ENCODE measurements at places on chromosomes 5 and 9.
A peak's percentile ranks its signal among the peaks of the same experiment; 100 is the strongest.

- no peaks in the 10 kb centered on the region for H3K36me3 ChIP-seq
- no peaks in the 10 kb centered on the region for H3K4me1 ChIP-seq
- H3K4me3 ChIP-seq: no peak overlapping the region
- no peak for DNase-seq
These were observed 34.5 kb downstream of the TXNDC8 start for GRCh38 chr9:110303133-110303532.

DNA sequence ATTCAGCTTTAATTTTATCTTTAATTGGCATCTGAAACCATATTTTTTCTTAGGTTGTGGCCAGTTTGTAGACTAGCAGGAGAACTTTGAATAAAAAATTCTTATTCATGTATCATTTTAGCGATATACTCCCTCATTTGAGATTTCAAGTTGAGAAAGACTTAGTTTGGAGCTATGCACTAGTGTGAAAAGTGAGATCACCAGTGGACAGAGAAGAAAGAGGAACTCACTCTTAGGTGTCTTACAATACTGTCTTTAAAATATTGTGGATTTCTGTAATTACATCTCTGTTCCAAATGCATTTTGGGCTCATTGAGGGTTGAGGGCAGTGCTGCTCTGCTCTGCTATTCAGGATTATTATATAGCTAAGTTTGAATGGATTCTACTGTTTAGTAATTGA lies 54.7 kb downstream of the NAA35 start:
- H3K4me3 ChIP-seq: no peak overlapping the region
- H3K27ac ChIP-seq: no peak overlapping the region
- DNase-seq: no peak
- H3K27me3 ChIP-seq: no peaks in the 10 kb centered on the region

DNA sequence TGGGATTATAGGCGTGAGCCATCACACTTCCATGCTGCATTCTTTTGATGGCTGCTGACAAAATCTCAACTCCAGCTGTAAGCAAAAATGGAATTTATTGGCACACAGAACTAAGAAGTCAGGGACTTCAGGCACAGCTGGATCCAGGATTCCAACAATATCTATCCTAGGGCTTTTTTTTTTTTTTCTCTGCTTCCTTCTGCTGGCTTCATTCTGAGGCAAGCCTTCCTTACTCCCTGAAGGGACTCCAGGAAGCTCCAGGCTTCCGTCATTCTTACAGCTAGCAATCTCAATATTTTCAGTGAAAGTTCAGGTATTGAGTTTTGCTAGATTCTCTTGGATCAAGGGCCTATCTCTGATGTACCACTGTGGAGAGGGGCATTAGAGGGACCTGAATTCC lies 66.1 kb downstream of the GALNT12 start:
- H3K4me1 ChIP-seq: no peaks in the 10 kb centered on the region
- H3K27me3 ChIP-seq: no peaks in the 10 kb centered on the region
- H3K27ac ChIP-seq: no peak overlapping the region
- H3K36me3 ChIP-seq: no peaks in the 10 kb centered on the region
- no peak overlapping the region for H3K4me3 ChIP-seq

DNA sequence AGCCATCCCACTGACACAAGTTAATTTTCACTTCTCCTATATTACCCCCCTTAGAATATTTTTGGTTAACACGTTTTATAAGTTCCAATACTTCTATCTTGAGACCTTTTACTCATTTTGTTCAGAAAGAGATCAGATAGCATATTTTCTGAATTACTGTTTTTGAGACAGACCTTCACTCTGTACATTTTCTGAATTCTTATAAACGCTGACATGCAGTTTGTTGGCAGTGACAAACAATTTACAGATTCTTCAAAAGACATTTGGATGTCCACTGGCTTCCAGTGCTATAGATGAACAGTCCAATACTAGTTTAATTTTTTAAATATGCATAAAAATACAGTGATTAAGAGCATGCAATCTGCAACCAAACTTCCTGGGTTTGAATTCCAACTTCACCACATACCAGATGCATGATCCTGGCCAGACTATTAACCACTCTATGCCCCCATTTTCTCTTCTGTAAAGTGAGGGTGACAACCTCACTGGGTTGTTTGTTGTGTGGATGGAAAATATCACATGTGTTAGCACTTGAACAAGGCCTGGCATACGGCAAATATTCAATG lies 142.1 kb downstream of the AGTPBP1 start:
- peaks cover 3% of the 10 kb centered on the region for H3K4me1 ChIP-seq
- no peak for DNase-seq
- H3K36me3 ChIP-seq: no peaks in the 10 kb centered on the region
- no peak overlapping the region for H3K4me3 ChIP-seq
- no peaks in the 10 kb centered on the region for H3K27me3 ChIP-seq

GRCh38 chr5:122882831-122883230 lies 37.4 kb downstream of the SNX24 start:
- no peaks in the 10 kb centered on the region for H3K36me3 ChIP-seq
- no peaks in the 10 kb centered on the region for H3K27me3 ChIP-seq
- H3K4me1 ChIP-seq: no peaks in the 10 kb centered on the region
- H3K4me3 ChIP-seq: no peak overlapping the region
- no peak for DNase-seq

DNA sequence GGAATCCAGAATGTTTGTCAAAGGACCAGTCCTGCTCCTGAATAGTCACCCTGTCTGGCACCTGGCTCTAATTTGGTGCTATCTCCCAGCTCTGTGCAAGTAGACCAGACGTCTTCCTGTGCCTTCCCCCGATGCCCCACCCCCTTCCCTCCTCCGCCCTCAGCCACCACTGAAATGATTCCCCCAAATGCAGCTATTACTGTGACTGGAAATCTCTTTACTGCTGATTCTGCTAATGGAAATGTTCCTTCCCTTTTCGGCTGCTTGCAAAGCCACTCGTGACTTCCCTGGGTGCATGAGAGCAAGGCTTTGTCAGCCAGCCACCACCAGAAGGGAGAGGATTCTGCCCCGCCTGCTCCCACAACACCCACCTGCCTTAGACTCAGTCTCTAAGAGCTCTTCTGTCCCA lies 11.4 kb downstream of the ASTN2 start:
- H3K27ac ChIP-seq: no peak overlapping the region
- H3K36me3 ChIP-seq: no peaks in the 10 kb centered on the region
- no peak for DNase-seq
- H3K4me1 ChIP-seq: no peaks in the 10 kb centered on the region
- no peaks in the 10 kb centered on the region for H3K27me3 ChIP-seq

- H3K4me3 ChIP-seq: no peak overlapping the region
- H3K36me3 ChIP-seq: no peaks in the 10 kb centered on the region
- no peaks in the 10 kb centered on the region for H3K4me1 ChIP-seq
- no peak for DNase-seq
These were observed 64.3 kb upstream of the CAMK4 start for GRCh38 chr5:111159845-111160244.

DNA sequence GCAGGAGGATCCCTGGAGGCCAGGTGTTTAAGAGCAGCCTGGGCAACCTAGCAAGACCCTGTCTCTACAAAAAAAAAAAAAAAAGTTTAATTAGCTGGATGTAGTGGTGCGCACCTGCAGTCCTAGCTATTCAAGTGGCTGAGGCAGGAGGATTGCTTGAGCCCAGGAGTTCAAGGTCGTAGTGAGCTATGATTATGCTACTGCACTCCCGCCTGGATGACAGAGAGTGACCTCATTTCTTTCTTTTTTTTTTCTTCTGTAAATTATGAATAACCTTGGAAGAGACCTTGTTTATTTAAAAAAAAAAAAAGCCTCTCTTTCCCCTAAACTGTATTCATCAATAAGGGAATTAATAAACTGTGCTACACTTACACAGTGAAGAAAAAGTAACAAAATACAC lies 43.6 kb upstream of the SLC30A5 start:
- H3K27ac ChIP-seq: no peak overlapping the region
- no peak for DNase-seq
- H3K27me3 ChIP-seq: no peaks in the 10 kb centered on the region
- no peak overlapping the region for H3K4me3 ChIP-seq
- H3K4me1 ChIP-seq: no peaks in the 10 kb centered on the region
- no peaks in the 10 kb centered on the region for H3K36me3 ChIP-seq

DNA sequence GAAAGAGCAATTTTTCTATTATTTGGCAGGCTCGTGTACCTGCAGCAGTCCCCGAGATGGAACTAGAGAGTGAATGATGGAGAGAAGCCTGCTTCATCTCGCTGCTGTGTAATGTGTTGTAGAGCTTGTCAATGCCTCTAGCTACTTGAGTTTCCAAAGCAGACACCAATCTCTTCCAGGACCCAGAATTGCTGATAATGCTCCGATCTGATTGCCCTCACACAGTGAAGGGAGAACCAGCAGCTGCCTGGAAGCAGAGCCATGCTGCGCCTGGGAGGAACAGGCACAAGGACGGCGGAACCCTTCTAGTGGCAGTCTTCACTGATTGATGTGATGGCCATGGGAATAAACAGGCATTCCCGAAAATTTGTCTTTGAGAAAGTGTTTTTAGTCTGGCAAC lies 288.0 kb downstream of the ICE1 start:
- no peaks in the 10 kb centered on the region for H3K27me3 ChIP-seq
- no peak overlapping the region for H3K4me3 ChIP-seq
- no peak overlapping the region for H3K27ac ChIP-seq
- no peak for DNase-seq
- H3K4me1 ChIP-seq: no peaks in the 10 kb centered on the region

- no peaks in the 10 kb centered on the region for H3K27me3 ChIP-seq
- no peak overlapping the region for H3K27ac ChIP-seq
- H3K4me3 ChIP-seq: no peak overlapping the region
- no peak for DNase-seq
- no peaks in the 10 kb centered on the region for H3K36me3 ChIP-seq
These were observed 19.0 kb downstream of the HNRNPK start for GRCh38 chr9:83960991-83961390.

GRCh38 chr5:10528056-10528816 lies 35.6 kb upstream of the ANKRD33B start:
- no peak for DNase-seq
- H3K4me3 ChIP-seq: no peak overlapping the region
- no peak overlapping the region for H3K27ac ChIP-seq
- no peaks in the 10 kb centered on the region for H3K4me1 ChIP-seq
- H3K27me3 ChIP-seq: no peaks in the 10 kb centered on the region

GRCh38 chr5:113128082-113128481 lies 151.5 kb downstream of the DCP2 start:
- H3K27ac ChIP-seq: no peak overlapping the region
- H3K27me3 ChIP-seq: no peaks in the 10 kb centered on the region
- H3K4me3 ChIP-seq: no peak overlapping the region

DNA sequence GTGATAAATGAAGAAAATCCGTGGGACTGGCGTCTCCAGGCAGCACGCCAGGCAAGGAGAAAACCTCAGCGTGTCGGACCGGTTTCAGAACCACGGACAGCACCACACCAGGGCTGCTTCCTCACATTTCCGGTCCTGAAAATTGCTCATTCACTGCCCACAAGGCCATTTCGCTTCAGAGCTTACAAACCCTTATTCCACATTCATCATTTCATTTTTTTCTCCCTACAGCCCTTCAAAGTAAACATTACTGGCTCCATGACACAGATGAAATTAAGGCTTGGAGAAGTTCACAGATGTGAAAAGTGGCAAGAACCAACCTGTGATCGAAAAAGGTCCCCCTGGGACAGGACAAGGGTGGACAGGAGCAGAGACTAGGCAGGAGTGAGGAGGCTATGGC lies 1.5 kb upstream of the GPRIN1 start:
- peak; percentile 63 for DNase-seq
- no peaks in the 10 kb centered on the region for H3K36me3 ChIP-seq
- peaks cover 4% of the 10 kb centered on the region for H3K4me1 ChIP-seq
